ENCODE measurements at places on chromosomes 16 and 17.

GRCh38 chr17:80491478-80492342 lies 15.3 kb upstream of the NPTX1 start:
- no peak for DNase-seq

DNA sequence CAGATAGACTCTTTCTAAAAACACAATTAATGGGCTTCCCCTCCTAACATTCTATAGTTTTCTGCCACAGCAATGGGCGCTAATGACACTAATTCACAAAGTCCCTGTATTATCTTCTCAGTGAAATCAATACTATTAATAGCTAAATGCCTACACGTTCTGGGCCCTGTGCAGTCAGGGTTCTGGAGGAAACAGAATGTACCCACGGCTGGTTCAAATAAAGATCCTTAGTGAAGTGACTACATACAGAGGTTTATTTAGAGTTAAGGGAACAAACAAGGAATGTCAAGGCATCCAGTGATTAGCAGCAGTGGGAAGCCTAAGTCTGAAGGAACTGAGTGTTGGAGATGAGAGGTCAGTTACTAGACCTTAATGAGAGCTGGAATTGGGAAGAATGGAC lies 43.5 kb upstream of the MTMR4 start:
- no peak for DNase-seq

DNA sequence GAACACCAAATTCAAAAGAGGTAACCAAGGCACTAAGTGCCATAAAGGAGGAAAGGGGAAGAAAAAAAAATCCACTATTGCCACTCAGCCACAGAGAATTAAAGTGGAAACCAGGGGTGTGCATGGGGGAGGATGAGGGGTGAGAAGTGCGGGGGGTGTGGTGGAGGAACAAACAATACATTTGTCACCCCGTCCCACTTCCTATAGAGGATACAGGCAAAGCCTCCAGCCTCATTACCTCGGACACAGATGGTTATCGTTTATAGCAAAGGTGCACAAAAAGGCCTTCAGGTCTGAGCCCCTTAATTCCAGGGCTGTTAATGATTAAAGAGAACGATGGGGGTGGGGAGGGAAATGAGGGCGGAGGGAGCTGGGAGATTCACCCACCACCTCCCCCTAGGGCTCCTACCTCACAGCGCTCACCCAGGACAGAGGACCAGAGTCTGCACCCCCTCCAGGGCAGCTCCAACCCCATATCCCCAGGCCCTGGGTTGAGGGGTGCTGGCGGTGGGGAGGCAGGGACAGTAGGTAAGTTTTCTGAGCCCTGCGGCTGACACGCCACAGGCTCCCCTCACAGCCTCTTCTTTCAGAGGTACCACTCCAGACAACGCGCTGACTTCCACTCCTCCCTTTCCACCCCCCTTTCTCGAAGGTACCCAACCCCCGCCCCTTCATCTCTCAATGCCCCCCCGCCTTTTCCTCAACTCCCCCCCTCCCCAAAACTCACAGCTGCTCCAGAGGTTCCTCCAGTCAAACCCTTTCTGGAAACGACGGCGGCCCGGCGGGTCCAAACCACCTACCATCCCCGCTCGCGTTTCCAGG lies 470 bp downstream of the DCUN1D3 start:
- peak; percentile 21 for DNase-seq

GRCh38 chr17:2571523-2572303 lies 21.7 kb upstream of the PAFAH1B1 start:
- DNase-seq: no peak

DNA sequence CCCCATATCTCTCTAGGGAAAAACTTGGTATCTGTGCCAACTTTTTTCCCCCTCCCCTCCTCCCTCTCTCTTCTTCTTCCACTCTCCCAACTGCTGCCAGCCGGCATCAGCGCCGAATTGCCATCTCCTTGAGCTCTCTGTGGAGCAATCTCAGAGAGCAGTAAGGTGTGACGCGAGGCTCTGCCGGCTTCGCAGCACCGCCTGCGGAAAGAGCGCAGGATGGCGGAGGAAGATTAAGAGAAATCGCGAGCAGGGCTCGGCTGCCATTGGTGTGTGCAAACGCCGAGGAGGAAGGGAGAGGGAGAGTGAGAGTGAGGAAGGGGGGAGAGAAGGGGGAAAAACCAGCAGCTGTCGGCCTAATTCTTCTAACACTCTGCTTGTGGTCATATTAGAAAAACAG lies 44.2 kb downstream of the NEUROD2 start:
- no peak for DNase-seq

- DNase-seq: peak; percentile 25
Measured at GRCh38 chr16:4115209-4115948, 863 bp downstream of the ADCY9 start.

- no peak for DNase-seq
Measured at GRCh38 chr17:15348021-15348420, 6.6 kb upstream of the TEKT3 start.

DNA sequence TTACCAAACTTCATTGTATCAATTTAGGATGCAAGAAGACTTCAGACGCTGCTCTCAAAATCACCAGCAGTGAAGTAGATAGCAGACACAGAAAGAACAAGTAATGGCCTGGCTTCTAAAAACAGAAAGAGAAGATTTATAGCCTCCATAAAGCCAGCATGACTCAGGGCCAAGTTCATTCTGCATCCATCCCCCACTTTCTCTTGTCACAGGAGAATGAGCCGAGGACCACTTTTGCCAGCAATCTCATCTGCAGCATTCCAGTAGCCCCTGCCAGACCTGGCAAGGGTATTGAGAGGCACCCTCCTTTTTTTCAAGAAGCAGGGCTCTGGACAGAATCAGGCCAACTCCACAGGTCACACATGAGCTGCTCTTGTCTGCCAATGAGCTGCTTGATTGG lies 355.4 kb upstream of the SOX9 start:
- no peak for DNase-seq

DNA sequence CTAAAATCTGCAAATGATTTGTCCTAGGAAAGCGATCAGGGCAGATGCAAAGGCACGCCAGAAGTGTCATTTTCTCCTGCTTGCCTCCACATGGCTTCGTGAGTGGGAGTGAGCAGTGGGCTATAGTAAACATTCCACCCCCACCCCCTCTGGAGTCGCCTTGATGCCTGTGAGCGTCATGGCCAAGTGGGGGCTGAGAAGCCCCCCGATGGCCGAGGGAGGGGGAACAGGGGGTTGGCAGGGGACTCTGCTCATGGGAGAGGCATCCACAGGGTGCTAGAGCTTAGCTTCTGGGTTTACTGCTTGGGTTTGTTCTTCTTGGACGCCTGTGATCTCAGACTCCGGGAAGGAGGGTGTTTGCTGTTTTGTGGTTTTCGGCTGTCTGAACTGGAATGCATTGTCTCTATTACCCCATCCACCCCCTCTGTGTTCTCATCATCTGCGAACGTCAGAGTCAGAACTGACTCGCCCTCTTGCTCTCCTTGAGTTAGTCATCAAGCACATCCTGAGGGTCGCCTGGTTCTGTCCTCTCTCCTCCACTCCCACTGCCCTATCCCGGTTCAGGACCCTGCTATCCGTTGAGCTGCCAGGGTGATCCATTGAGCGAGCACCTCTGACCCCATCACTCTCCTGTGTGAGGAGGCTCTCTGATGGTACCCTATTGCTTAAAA lies 15.4 kb downstream of the TNS4 start:
- DNase-seq: peak; percentile 28

DNA sequence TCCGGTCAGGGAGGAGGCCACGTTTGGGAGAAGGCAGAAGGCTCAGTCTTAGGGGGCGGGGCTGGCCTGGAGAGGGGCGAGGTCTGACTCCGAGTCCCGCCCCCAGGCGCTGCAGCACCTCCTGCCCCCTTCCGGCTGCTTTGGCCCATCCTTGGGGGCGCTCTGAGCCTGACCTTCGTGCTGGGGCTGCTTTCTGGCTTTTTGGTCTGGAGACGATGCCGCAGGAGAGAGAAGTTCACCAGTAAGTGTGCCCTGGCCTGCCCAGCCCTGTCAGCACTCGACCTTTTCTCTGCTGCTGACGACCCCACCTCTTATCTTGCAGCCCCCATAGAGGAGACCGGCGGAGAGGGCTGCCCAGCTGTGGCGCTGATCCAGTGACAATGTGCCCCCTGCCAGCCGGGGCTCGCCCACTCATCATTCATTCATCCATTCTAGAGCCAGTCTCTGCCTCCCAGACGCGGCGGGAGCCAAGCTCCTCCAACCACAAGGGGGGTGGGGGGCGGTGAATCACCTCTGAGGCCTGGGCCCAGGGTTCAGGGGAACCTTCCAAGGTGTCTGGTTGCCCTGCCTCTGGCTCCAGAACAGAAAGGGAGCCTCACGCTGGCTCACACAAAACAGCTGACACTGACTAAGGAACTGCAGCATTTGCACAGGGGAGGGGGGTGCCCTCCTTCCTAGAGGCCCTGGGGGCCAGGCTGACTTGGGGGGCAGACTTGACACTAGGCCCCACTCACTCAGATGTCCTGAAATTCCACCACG lies 1.5 kb downstream of the TNFRSF12A start:
- DNase-seq: peak; percentile 84

GRCh38 chr17:44008205-44008909 lies 3.9 kb downstream of the NAGS start:
- DNase-seq: no peak

- DNase-seq: no peak
Measured at GRCh38 chr16:89958068-89958467, 9.5 kb downstream of the DEF8 start.

DNA sequence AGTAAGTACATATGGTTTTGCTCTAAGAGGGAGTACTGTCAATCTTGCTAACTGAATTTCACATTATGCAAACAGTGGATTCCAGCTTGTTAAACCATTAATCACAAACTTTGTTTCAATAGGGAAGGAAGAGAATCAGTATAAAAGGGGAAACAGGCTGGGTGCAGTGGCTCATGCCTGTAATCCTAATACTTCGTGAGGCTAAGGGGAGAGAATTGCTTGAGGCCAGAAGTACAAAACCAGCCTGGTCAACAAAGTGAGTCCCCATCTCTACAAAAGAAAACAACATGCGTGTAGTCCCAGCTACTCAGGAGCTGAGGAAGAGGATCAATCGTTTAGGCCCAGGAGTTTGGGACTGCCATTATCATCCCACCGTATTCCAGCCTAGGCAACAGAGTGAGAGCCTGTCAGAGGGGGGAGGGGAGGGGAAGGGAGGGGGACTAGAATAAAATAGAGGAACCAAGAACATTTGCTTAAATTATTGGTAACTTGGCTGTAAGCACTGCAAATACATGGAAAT lies 65.7 kb downstream of the FBXL20 start:
- no peak for DNase-seq

DNA sequence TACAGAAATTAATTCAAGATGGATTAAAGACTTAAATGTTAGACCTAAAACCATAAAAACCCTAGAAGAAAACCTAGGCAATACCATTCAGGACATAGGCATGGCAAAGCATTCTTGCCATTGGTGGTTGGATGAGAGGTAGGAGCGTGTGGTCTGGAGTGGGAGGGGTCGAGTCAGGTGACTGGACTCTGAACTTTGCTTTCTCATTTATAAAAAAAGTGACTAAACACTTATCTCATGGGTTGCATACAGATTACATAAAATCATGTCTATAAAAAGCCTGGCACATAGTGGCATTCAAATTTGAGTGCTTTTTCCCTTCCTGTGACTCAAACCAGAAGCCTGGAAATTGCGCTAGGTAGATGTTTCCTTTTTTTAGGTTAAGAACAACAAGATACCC lies 159.7 kb upstream of the SHISA6 start:
- DNase-seq: no peak

GRCh38 chr16:21608639-21609328 lies 9.4 kb downstream of the METTL9 start:
- DNase-seq: peak; percentile 16

Data from CD4-positive, alpha-beta T cell treated with Interleukin-15 for 4 hours (primary cell).